ENCODE measurements at places on chromosomes 5 and 9.
A peak's percentile ranks its signal among the peaks of the same experiment; 100 is the strongest.

DNA sequence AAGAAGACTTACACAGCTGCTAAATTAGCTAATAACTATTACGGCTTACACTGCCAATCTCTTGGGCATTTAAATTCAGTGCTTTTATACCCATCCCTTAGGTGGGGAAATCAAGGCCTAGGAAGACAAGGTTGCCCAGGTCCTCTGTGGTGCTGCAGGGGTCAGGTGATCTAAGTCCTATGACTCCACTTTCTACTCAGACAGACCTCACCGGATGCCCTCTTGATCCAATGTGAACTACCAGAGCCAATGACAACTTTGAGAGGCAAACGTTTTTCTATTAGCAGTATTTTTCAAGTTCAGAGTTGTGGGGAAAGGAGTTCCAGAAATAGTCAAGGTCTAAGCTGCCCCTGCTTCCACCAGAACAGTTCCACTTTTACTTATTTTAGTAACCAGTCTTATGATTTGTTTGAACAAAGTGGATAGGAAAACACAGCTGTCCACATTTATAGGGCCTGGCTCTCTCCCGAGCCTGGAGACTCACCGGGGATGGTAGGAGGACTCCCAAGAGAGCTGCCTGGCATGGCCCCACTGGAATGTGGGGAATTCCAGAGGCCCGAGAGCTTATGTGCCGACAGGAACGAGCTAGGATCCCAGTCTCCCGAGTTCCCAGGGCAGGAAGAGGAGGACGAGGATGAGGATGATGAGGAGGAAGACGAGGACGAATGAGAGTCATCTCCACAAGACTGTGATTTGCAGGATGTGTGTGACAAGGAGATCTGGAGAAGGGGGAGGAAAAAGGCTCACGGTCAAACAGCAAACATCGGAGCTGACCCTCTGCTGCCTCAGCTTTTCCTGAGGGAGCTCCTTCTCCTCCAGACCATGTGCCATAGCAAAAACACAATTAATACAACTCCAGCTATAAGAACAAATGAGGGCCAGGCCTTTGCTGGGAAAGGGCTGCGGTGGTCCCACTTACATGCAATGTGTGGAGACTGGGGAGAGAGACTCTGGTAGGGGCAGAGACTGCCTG, 16.7 kb downstream of the FAM193B start:
- DNase-seq: no peak

GRCh38 chr5:96546120-96546519, 113.1 kb upstream of the PCSK1 start:
- DNase-seq: no peak

DNA sequence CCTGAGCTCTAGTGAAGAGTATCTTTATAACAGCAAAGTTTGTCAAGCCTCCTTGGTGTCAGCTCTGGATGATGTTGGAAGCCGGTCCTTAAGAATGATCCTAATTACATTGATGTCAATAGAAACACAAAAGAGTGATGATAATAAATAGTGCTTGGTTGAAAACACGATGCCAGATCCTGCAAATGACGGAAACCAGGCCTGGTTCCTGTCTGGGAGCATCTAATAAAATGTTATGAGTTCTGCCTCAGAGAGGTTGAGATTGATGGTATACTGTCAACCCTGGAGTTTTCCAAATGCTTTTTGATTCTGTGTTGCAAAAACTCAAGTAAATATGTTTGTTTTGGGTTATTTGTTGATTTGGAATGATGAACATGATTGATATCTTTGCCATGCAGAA, 23.3 kb downstream of the HMHB1 start:
- DNase-seq: no peak

- DNase-seq: no peak
These were observed 43.4 kb downstream of the PFDN1 start for GRCh38 chr5:140259500-140259899.

DNA sequence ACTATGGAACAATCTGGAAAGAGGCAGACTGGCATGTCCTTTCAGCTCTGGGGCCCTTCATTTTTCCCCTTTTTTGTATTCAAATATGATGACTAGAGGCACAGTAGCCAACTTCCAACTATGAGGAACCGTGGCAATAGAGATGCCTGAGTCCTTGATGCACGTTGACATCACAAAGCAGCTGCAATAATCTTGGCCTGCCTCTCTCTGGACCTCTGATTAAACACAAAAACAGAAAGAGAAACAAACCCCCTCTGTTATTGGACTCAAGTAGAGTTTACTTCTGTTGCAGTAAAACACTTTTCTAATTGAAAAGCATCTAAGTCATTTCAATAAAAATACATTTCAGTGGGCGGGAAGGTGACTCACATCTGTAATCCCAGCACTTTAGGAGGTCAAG, 122.2 kb upstream of the GRAMD2B start:
- no peak for DNase-seq

DNA sequence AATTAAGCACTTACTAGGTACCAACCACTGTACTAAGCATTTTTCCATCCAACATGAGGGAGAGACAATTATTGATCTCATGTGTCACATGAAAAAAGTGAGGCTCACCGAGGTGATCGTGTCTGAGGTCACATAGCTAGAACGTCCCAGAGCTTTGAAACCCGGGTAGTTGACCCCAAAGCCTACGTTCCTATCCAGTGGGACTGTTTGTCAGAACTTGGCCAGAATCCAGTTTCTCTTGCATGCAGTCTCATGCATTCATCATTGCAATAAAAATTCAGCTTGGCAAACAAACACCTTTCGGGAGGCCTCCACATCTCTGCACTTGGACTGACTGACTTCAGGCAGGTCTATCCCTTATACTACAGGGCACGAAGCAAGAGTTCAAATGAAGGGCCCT, 23.4 kb upstream of the FAT2 start:
- no peak for DNase-seq

- DNase-seq: no peak
These were observed 67.1 kb upstream of the CDK20 start for GRCh38 chr9:88041447-88041846.

DNA sequence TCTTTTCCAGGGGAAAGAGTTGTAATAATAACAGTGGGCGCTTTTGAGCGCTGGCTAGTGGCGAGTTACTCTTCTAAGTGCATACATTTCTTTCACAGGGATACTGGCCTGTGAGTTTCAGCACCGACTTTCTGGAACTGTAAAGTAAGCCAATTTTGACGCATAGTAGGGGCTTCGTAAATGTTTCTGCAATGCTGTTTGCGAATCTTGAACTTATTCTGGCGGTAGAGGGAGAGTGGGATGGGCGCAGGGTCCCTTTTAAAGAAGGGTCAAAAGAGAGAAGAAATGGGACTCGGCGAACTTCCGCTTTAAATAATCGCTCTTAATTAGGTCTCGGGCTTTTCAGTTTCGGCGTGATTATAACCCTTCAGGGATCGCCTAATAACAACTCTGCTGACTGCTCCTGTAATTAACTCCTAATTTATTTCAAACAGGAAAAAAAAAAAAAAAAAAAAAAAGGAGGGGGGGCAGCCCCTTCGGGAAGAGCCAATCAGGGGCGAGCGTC, 351 bp upstream of the MSX2 start:
- no peak for DNase-seq

DNA sequence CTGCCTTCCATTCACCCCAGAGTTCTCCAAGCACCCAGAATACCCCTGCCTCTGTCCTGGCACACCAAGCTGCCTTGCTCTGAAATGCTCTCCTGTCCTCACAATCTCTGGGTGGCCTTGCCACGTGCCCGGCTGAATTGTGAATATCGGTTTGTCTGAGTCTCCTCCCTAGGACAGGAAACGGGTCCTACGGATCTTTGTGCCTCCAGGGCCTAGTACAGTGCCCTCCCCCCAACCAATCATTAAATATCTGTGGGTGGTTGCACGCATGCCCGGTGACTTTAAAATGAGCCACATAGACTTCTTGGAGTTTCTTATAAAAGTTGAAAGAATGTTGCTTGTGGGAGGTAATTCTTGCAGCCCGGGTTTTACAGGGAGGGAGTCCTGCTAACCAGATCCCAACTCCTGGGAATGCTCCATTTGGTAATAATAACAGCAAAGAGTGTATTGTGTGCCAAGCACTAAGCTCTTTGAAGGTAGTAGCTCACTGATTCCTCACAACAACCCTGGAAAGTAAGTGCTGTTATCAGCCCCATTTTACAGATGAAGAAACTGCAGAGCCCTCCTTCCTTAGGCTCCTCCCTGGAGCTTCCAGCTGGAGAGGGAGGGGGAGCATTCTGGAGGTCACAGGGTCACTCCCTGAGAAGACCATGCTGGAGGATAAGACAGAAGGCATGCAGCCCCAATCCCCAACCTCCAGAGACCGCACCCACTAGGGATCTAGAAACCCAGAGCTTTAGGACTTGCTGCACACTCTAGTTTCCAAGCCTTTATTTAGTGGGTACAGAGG, 23.4 kb downstream of the URM1 start:
- DNase-seq: no peak

GRCh38 chr9:112869917-112870316, 20.8 kb downstream of the SLC46A2 start:
- no peak for DNase-seq

- no peak for DNase-seq
These were observed 28.3 kb downstream of the WWC1 start for GRCh38 chr5:168319774-168320173.

GRCh38 chr9:123085916-123086315, 52.4 kb downstream of the GPR21 start:
- no peak for DNase-seq

GRCh38 chr5:115180165-115180709, 10.5 kb upstream of the TRIM36 start:
- DNase-seq: peak; percentile 34

DNA sequence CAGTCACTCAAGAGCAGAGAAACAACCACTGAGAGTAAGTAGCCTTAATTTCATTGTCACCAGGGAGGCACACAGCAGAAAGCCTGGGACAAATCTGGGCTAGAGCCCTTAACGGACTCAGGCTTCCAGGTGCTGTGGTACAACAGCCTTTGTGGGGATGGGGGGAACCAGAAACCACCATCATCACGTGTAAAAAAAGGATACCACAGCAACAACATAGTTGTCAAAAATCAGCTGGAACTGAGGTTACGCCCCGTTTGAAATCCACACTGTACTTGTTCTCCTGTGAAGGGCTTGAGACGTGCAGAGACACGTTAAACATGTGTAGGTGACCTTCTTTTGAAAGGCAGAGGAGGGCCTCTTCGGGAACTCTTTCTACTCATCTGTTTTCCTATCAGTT, 16.6 kb upstream of the PLPP1 start:
- DNase-seq: no peak

All from activated CD8-positive, alpha-beta memory T cell treated with anti-CD3 and anti-CD28 coated beads, Interleukin-2, amount 50 U/mL, for 4 hours (primary cell).